ENCODE measurements at places on chromosomes 2 and 18. TPM values are rescaled to one million over a fixed set of nuclear protein-coding genes. Genes with fewer than 3 reads are reported as not detected.

The SERPINB3 gene
- 167 TPM for polyA plus RNA-seq

The SERPINB4 gene
- polyA plus RNA-seq, result 19.3 TPM

The VWA3B gene
- polyA plus RNA-seq, result 0.01 TPM

The HOXD12 gene
- not detected for polyA plus RNA-seq

The ANKRD30B gene
- not detected for polyA plus RNA-seq
